ENCODE measurements at places on chromosomes 4 and X.

DNA sequence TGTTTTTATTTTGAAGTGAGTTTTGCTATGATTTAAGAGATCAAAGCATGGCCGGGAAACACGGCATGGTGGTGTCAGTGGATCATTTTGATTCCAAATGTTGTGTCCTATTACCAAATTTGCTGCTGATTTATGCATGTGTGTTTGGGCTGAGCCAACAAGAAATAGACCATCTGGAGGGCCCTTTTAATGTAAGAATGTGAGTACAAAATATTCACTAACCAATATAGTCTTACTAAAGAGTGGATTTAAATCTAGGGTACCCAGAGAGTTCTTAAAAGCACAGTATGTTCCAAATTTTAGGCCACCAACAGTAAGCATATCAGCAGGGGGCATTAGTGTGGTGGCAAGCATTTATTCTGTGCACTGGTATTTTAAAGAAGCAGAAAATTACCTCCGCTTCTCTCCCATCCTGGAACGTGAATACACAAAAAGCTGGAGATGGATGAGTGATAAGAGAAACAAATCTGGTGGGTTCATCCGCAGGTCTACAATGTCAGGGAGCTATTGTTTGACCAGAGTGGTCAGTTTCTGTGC lies 444.4 kb upstream of the IGFBP7 start:
- DNase-seq, result no peak

GRCh38 chrX:24676403-24677024 lies 17.2 kb upstream of the POLA1 start:
- no peak for DNase-seq

DNA sequence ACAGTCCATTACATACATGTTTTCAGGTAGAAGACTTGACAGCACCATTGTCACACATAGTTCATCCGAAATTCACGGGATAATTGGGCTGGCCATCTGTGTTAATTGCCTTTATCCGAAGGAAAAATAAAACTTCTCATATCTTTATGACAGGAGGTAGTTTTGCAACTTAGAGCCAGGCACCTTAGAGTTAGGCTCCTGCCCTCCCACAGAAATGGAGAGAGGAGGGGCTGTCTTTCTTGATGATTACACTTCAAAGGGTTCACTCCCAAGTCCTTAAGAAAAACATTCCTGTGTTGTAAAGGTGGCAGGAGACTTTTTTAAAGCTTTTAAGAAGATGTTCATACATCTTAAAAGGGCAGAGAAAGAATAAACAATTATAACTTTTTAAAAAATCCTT lies 10.5 kb upstream of the SCARB2 start:
- no peak for DNase-seq

DNA sequence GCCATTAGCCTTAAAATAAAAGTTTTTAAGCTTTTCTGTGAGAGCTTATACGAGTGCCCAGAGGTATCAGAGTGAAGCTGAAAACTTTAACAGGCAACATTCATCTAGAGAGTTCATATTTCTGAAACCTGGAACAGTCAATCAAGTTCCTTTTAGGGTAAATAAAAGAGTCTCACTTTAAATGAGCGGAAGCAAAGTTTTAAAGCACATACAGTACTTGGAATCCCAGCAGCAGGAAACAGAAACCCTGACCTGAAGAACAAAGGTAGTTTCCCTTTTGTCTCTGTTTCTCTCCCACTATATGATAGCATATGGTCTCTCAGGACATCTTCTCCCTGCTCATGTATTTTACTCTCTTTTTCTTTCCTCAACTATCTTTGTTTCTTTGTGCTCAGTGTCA lies 153.0 kb downstream of the ASB9 start:
- DNase-seq, result no peak

- DNase-seq, result no peak
Measured at GRCh38 chrX:17380221-17380620, 5.2 kb downstream of the NHS start.

DNA sequence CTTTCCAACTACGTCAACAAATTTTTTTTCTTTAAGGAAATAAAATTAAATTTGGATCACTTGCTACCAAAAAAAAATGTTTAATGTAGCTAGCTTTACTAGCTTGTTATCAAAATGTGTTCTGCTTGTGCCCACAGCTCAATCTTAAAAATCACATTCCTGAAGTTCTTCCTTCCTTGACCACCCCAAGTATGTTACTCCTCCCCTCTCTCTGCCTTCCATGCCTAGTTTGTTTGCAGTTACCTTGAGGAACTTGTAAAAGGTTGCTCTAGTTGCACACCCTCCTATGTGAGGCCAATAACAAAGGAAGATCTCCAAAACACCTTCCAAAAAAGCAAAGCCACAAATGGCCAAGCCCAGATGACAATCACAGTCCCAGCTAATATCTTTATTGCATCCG lies 19.6 kb upstream of the TMEM184C start:
- no peak for DNase-seq

DNA sequence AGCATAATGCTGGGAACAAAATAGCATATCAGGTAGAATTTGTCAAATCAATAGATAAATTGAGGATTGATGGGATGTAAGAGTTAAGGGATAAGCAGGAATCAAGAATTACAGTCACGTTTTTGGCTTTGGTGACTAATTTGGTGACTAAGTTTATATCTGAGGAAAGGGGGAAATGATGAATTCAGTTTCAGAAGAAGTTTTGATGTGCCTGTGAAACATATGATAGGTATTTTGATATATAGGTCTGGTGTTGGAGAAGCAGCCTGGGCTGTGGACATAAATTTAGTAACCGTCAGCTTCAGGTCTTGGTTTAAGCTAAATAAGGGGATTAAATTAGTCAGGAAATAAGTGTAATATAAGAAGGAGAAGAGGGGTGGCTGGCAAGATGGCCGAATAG lies 79.0 kb upstream of the EDA2R start:
- DNase-seq, result no peak

DNA sequence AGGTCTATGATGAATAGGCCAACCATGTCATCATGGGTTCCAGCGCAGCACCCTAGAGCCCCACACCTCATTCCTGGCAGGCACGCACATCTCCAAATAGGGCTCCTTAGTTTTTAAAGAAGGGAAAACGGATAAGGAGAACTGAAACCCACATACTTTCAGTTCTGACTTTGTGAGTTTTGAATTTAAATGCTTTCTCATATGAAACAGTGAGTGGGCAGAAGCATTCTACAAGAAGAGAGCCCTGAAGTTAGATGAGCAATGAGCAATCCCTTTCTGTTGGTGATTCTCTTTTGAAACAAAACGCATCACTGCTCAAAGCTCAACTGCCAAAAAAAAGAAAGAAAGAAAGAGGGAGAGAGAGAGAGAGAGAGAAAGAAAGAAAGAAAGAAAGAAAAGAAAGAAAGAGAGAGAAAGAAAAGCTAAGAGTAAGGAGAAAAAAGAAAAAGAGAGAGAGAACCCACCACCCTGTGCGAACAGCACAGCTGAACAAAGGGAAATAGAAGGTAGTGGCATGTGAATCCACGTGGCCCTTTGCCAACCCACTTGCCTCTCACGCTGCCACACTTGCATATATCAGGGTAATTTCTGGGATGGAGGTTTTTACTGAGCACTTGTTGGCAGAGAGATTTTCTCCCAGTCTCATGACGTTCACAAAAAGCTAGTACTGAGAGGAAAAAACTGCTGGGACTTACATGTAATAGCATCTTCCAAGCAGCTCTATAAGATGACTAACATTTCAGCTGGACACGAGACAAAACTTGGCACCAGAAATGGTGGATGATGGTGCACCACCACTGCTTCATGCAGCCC lies 31.0 kb downstream of the TMSB4X start:
- DNase-seq, result no peak

DNA sequence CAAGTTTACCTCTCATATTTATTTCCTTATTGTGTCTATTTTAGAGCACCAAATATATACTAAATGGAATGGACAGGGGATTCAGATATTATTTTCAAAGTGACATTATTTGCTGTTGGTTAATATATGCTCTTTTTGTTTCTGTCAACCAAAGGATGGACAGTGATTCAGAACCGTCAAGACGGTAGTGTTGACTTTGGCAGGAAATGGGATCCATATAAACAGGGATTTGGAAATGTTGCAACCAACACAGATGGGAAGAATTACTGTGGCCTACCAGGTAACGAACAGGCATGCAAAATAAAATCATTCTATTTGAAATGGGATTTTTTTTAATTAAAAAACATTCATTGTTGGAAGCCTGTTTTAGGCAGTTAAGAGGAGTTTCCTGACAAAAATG lies 6.2 kb downstream of the FGB start:
- no peak for DNase-seq

DNA sequence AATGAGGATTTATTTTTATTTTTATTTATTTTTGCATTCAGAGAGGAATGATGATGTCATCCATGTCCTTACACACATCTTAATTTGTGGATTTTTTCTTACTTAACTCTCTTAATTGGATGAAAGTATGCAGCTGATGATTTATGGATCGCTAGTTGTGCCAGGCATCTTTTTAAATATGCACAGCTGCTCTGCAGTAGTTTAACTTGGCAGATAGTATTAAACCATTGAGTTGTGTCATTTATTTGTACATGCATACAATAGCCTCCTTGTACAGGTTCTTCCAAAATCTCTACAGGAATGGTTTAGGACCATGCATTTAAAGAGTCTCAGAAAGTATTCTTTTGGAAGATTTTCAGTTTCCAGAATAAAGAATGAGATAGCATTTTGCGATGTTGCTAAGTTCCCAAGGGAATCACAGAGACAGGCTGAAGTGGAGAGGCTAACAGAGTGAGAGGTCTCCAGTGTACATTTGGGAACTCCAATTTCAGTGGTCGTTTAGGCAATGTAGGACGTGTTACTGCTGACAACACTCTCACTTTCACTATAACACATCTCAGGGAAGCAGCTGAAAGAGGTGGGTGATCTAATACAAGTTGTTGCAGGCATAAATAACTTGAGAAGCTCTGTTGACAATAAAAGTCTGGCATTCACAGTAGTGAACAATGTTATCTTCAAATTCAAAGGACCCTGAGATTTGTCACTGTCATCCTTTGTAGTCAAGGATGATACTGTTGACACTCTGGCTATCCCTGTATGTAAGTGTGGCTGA lies 49.9 kb upstream of the SCRG1 start:
- no peak for DNase-seq

GRCh38 chr4:48270951-48271473 lies 1.4 kb upstream of the TEC start:
- no peak for DNase-seq

DNA sequence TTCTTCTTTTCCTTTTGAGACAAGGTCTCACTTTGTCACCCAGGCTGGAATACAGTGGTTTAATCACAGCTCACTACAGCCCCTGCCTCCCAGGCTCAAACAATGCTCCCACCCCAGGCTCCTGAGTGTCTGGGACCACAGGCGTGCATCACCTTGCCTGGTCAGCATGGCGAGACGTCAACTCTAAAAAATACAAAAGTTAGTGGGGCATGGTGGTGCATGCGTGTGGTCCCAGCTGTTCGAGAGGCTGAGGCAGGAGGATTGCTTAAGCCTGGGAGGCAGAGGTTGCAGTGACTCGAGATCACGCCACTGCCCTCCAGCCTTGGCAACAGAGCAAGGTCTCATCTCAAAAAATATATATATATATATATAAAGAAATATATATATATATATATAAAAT lies 242.4 kb downstream of the SHOX start:
- no peak for DNase-seq

DNA sequence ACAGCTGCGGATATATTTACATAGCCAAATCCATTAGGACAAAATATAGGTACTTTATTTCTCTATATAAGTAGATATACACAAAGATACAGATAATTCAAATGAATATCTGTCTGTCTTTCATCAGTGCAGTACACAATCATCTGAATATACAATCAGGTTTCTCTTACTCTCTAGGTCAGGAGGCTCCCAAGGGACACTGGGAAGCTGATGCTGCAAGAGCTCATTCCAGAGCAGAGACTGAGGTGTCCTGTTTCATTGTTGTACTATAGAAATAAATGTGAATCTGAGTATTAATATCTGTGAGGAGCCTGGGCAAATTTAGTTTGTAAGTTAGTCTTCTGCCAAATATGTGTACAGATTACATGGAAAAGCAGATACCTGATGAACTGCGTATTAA lies 4.2 kb downstream of the TLL1 start:
- no peak for DNase-seq

GRCh38 chr4:2936773-2937145 lies 26.4 kb downstream of the NOP14 start:
- DNase-seq, result no peak

GRCh38 chr4:151105454-151106032 lies 6.1 kb downstream of the RPS3A start:
- DNase-seq, result no peak

- DNase-seq, result no peak
Measured at GRCh38 chrX:152989292-152989658, 4.6 kb downstream of the PNMA5 start.

- DNase-seq, result peak; percentile 24
Measured at GRCh38 chrX:48540028-48540375, 488 bp downstream of the TBC1D25 start.

DNA sequence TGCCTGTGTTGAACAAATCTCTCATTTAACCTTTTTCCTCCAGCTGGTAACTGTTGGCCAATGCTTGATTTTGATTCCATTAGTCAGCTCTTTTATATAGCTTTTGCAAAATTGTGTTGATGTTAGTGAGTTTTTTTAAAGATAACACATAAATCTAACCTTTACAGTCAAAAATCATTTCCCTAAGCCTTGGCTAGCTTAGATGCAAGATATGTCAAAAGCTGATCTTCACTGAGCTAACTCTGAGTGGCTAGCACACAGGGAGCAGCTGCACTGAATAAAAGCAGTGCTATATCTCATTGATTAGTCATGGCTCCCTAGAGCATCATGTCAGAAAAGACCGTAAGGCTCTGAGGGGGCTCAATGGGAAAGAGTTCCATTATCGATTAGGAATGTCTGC lies 78.7 kb downstream of the PPARGC1A start:
- DNase-seq, result no peak

DNA sequence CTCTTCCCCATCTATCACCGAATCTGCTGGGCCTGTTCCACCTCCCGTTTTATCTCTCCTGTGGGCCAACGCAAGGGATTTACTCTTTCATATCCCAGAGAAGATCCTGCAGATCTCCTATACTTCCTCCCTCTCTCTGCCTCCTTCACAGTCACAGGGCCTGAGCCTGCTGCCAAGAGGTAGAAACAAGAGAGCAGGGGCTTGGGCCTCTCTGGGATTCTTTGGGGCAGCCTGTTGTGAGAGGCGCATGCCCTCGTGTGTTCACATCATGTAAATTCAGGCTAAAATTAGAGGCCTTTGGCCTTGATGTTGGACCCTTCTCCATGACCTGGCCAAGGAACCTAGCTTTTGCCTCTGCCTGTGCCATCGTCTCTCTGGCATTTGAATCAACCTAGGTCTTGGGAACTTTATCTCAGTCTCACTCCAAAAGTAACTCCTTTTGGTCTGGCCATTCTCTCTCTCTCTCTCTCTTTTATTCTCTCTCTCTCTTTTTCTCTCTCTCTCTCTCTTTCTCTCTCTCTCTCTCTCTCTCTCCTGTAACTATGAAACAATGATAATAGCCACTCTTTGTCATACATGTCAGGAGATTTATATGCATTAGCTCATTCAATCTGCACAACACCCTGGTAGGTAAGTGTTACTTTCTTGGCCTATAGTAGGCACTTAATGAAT lies 20.0 kb upstream of the EFNB1 start:
- DNase-seq, result no peak

DNA sequence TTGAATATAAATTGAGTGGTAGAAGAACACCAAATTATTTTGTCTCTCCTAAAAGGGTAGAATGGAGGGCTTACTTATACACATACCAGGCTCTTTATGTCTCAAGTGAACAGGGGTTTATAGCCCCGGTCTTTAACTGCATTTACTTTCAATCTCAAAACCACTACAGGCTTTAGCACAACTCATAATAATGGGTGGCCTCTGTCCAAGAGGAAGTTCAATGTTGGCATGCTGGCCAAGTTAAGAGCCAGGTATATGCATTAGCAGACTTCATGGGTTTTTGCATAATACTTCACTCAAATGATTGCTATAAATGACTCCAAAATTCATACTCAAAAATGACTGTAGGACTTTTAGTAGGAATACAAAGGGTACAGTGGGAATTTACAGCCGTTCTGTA lies 118.5 kb upstream of the OTUD4 start:
- DNase-seq, result no peak
